Spinal cord (tissue), 10 donors: ENCODE measurements at places on chromosomes 3 and 15. TPM values are rescaled to one million over a fixed set of nuclear protein-coding genes. Genes with fewer than 3 reads are reported as not detected.

- no peak overlapping the region for H3K27ac ChIP-seq
- H3K4me3 ChIP-seq = no peak overlapping the region
- H3K4me1 ChIP-seq = peaks cover 7% of the 10 kb centered on the region
- no peak for DNase-seq
- no peaks in the 10 kb centered on the region for H3K36me3 ChIP-seq
- no peaks in the 10 kb centered on the region for H3K27me3 ChIP-seq
Measured at GRCh38 chr3:64638981-64639481, 48.8 kb downstream of the ADAMTS9 start.

- no peaks in the 10 kb centered on the region for H3K4me1 ChIP-seq
- H3K27ac ChIP-seq = no peak overlapping the region
- DNase-seq = no peak
Measured at GRCh38 chr3:17469520-17469919, 272.9 kb downstream of the TBC1D5 start.

DNA sequence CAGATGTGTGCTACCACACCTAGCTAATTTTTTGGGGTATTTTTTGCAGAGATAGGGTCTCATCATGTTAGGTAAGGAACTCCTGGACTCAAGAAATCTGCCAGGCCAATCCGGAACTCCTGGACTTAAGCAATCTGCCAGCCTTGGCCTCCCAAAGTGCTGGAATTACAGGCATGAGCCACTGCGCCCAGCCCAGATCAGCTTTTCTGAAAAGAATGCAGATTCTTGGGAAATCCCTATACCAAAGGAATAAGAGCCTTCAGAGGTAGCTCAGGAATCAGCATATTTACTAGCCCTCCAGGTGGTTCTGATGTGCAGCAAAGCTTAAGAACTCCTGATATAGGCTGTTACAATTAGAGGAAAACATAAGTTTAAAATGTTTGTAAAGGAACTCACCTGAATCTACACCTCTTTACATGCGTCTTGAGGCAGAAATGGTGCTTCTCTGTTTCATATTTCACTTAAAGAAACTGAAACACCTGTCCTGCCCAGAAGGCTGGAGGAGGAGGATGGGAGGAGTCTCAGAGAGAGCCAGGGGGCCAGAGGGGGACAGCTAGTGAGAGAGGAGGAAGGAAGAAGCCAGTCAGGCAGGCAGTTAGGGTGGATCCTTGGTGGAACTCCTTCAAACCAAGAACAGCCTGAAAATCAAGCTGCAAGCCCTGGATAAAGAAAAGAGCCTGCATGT lies at the start of gene XCR1:
XCR1 (minus strand) TSS at position 463 of the 685 bp plus-strand sequence. CDS start 5,536 bp downstream, outside the sequence.
- no peaks in the 10 kb centered on the region for H3K36me3 ChIP-seq
- H3K4me3 ChIP-seq = no peak within 1 kb of the TSS
- H3K27ac ChIP-seq = no peak within 1 kb of the TSS
- H3K4me1 ChIP-seq = no peaks in the 10 kb centered on the region
- no peaks in the 10 kb centered on the region for H3K27me3 ChIP-seq

GRCh38 chr15:55791551-55792400 lies 48.8 kb upstream of the PRTG start:
- no peaks in the 10 kb centered on the region for H3K36me3 ChIP-seq
- H3K27ac ChIP-seq = no peak overlapping the region
- H3K27me3 ChIP-seq = no peaks in the 10 kb centered on the region
- H3K4me1 ChIP-seq = no peaks in the 10 kb centered on the region
- no peak overlapping the region for H3K4me3 ChIP-seq
- no peak for DNase-seq

DNA sequence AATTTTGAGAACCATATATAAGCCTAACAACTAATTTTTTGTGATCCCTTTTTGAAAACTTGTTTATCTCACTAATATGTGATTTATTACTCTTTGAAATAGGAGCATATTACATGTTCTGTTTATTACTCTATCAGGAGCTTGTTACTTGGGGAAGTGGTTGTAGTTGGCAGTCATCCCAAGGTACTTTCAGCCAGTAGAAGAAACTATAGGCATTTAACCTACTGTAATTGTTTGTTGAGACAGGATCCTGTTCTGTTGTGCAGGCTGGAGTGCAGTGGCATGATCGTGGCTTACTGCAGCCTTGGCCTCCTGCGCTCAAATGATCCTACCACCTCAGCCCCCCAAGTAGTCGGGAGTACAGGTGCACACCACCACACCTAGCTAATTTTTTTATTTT lies 195.6 kb downstream of the TCF12 start:
- H3K27me3 ChIP-seq = no peaks in the 10 kb centered on the region
- H3K4me3 ChIP-seq = no peak overlapping the region
- H3K4me1 ChIP-seq = peaks cover 3% of the 10 kb centered on the region
- H3K36me3 ChIP-seq = no peaks in the 10 kb centered on the region
- H3K27ac ChIP-seq = no peak overlapping the region

DNA sequence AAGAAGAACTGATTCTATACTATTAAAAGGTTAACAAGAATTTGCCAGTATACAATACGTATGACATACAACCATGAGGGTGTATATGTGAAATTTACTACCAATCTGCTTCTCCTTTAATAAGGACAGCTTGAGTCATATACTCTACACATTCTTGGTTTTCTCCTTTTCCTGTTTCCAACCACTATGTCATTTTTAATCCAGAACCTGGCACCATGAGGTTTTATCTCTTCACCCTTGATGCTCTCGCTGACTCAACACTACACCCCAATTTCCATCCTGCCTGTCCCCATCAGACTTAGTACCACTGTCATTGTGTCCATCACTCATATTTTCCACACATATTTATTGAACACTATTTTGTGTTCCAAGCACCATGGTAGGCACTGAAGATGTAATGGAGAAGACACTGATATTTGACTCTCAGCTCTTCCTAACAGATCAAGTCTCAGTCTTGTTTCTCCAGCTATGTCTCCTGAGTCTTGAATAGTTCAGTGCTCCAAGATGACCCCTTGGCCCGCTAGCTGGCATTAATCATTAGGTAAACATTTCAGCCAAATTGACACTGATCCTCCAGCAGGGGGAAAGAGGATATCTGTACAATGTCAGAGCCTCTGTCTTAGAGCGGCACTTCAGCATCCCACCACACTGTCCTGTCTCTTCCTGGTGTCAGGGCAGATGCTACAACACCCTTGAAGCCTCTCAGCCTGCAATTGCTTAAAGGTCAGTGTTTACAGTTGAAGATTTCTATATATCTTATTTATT lies 11.2 kb upstream of the COL8A1 start:
- no peak overlapping the region for H3K27ac ChIP-seq
- H3K4me1 ChIP-seq = no peaks in the 10 kb centered on the region
- no peaks in the 10 kb centered on the region for H3K36me3 ChIP-seq
- H3K4me3 ChIP-seq = no peak overlapping the region
- no peaks in the 10 kb centered on the region for H3K27me3 ChIP-seq

- no peak overlapping the region for H3K4me3 ChIP-seq
- H3K27ac ChIP-seq = peak overlapping the region; percentile 43
- H3K27me3 ChIP-seq = no peaks in the 10 kb centered on the region
- DNase-seq = no peak
- H3K4me1 ChIP-seq = peaks cover 16% of the 10 kb centered on the region
- no peaks in the 10 kb centered on the region for H3K36me3 ChIP-seq
Measured at GRCh38 chr3:197339841-197340520, 41.6 kb upstream of the DLG1 start.

DNA sequence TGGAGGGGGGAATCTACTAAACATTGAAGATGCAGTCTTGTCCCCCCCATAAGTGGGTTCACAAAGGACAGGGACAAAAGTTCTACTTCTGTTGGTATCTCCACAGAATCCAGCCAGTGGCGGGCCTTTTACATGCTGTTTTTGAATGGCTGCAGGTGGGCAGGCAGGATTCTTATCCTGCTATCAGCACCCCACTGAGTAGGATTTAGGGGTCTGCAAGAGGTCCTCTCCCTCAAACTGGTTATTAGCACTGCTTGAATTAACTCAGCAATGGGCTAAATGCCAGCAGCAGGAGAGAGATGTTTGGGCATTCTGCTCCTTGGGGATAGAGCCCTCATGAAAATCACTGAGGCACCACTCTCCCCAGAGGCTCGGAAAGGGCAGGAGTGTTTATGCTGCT lies 40.3 kb downstream of the SEMA5B start:
- peak overlapping the region; percentile 12 for H3K27ac ChIP-seq
- no peak overlapping the region for H3K4me3 ChIP-seq
- H3K4me1 ChIP-seq = peaks cover 48% of the 10 kb centered on the region
- no peak for DNase-seq

The CPLX3 gene
- polyA plus RNA-seq = 0.57 TPM

The CDC25A gene
- 9.7 TPM for polyA plus RNA-seq
